ENCODE measurements at places on chromosomes 3 and 15.

DNA sequence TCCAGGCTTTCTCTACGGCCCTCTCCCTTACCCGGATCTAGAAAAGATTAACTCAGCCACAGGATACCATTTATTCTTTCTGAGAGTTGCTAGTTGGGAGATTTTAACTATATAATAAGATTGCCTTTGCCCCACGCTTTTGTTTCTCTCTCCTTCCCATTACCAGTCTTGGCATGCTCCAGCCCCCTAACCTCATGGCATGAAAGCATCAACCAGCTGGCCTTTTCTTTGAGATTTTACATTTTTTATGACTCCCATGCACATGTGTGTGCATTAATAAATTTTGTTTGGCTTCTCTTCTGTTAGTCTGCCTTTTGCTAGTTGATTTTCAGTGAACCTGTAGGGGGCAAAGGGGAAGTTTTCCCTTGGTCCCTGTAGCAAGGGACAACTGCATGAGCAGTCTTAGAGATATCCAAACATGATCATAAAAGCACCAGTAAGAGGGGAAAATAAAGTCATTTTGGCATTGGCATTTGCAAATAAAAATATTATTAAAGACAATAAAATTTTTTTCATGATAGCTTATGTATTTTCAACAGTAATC is 73.6 kb downstream of the OXSM start:
- DNase-seq, result no peak

GRCh38 chr3:127212711-127213110 is 19.8 kb downstream of the PRR23E start:
- no peak for DNase-seq

GRCh38 chr3:126553284-126554084 is 5.2 kb downstream of the C3orf22 start:
- DNase-seq, result peak; percentile 84

DNA sequence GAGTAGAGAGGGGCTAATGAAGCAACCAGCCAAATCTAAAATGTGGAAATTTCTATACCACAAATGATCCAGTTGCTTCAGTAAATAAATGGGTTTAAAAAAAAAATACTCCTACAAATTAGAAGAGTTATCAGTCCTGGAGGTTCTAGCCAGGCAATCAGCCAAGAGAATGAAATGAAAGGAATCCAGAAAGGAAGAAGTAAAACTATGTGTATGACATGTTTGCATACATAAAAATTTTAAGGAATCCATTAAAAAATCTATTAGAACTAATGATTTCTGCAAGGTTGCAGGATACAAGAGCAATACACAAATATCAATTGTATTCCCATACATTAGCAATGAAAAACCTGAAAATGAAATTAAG is 9.6 kb downstream of the MESP2 start:
- DNase-seq, result no peak

DNA sequence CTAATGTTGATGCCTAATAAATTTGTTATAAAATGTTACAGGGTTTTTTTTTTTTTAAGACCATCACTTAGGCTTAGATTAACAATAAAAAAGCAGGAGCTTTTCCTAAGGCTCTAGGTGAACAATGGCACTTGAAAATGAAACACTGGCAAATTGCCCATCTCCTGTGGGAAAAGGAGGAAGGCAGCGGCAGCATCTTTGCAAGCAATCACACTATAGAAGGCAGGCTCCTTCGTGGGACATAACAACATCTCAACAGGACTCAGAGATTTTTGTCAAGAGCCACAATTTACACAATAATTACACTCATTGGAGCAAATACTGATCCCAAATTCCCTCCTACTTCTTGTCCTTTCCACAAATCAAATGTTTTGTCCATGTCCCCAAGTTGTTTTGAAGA is 646.7 kb downstream of the ROBO2 start:
- DNase-seq, result no peak

GRCh38 chr15:49865925-49866757 is 245.3 kb downstream of the DTWD1 start:
- no peak for DNase-seq

Data from vagina (tissue), 2 donors.